Activated gamma-delta T cell treated with anti-CD3 and anti-CD28 coated beads, Interleukin-2, amount 50 U/mL, for 16 hours (primary cell): ENCODE measurements at places on chromosomes 6 and 20.

GRCh38 chr6:82331031-82331773 lies 32.4 kb upstream of the TPBG start:
- DNase-seq: no peak

DNA sequence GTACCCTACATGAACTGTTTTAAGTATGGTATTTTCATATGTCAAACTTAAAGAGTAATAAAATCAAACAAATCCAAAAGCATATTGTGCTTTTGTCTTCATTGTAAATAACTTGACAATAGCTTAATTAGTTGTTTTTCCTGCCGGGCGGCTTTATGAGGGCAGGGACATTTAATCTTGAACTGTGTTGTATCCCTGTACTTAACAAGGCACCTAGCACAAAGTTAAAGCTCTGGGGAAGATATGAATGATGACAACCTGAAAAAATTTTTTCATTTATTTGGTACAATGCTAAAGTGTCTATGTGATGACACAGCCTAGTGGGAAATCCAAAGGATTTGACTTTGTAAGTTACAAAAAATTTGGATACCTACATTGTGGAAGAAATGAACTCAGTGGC lies 502 bp upstream of the HACE1 start:
- DNase-seq: no peak

DNA sequence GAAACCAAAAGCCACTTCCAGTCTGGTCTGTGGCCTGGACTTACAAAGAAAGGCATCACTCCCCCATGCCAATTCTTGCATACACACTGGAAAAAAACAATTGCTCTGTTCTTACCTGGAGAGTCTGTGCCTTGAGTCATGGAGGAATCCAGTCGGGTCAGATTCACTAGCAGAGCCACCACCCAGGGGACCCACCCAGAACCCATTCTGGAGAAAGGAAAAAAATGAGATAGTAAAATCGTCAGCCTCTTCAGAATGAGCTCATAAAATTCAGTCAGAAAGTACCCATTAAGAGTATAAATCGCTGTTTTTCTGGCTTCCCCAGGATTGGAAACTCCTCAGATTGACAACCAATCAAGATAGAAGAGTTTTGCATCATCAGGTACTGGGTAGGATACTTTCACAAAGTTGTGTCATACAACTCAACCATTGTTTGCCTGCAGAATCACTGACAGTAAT lies at the start of gene HLA-DOB:
Gene HLA-DOB, minus strand, starts transcription at position 257 of the 459 bp plus-strand sequence. Its CDS starts 51 bp downstream, at position 206.
- DNase-seq: no peak

DNA sequence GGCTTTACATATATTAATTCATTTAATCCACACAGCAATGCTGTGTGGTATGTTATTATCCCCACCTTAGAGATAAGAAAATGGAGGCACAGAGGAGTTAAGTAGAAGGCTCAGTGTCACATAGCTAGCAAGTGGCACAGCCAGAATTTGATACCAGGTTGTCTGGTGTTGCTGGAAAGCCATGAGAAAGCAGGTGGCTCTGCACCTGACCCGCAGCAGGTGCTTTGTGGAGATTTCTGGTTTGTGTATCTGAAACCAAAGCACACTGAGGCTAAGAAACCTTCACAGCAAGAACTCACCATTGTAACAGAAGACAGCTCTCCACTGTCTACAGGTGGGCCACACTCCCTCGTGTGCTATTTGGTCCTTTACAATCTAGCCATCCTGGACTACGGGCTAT lies 7.5 kb downstream of the ELMO2 start:
- no peak for DNase-seq

DNA sequence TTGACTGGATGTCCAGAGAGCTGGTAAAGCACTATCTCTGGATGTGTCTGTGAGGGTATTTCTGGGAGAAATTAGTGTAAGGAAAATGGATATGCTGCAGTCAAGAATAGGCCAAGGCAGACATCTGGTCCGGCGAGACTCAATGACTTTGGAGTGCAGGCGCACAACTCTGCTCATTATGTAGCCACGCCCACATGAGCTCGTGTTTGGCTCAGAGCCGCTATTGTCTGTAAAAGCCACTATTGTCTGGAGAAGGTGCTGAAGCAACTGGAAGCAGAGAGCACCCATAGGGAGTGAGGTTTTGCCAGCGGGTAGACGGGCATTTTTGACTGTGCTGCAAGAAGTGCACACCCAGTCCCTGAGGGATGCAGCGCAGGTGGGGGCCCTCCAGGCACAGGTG lies 305.0 kb upstream of the POU3F2 start:
- no peak for DNase-seq
